ENCODE measurements at places on chromosomes 6 and 20.

- no peak for DNase-seq
Observed at GRCh38 chr6:44446626-44447300, 59.3 kb downstream of the CDC5L start.

GRCh38 chr6:81138236-81138635, 614.2 kb downstream of the TENT5A start:
- DNase-seq = no peak

DNA sequence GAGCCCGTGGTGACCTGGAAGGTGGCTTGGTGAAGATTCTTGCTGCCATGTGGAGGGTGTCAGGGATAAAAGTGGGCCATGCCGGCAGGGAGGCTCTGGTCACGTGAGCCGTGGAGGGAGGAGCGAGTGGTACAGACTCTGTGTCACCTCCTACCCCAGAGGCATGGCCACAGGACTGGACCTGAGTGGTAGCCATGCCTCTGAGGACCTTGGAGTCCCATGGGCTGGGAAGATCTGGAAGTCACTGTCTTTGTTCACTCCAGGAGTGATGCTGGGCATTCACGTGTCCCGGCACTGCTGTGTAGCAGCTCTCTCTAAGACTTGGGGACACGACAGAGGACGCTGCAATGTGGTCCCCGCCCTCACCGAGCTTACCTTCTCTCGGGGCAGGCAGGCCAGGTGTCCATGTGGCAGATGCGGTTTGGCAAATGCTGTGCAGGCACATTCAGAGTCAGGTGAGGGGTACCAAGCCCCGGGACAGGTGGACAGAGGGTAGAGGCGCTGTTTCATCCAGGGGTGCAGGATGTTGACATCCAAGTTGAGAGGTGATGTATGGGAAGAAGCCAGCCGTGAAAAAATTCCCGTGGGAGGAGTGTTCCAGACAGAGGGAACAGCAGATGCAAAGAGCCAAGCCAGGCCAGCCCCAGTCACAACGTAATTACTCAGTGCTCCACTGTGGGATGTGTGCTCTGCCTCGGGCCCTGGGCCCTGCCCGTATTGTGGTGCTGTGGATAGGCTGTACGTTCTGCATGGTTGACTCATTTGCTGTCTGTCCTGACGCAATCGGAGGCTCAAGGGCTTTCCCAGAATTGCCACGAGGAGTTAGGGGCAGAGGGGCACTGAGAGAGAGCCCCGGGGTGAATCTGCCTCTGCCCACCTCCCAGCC, 307.8 kb downstream of the TAF4 start:
- no peak for DNase-seq

- DNase-seq = no peak
Observed at GRCh38 chr6:22392711-22393110, 95.9 kb upstream of the PRL start.

DNA sequence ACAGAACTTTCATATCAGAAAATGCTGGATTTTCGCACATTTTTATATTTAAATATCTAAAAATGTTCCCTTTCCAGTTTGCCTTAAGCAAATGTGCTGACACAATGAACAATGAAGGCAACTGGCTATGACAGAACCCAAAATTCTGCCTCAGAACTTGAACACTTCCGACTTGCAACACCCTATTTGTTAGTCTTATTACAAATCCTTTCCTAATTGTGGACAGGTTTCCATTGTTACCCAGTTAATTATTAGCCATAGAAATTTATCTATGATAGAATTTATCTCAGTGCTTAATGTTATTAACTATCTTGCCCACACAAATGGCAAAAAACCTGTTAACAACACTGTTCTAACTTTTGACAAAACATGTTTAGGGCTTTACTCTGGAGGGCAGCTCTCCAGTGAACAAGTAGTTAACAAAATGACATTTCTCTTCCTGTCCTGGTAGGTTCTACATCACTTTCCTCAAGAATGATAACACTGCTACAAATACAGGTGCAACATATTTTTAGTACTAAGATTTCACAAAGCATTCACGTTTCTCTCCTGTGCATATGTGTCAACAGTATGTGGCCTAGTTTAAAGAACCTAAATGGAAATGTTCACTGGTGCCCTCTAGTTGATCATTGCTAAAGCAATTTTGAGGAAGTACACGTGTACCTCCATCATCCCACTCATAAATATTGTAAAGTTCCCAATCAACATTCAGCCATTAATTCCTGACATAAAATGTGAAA, 58.4 kb downstream of the HIVEP2 start:
- peak; percentile 33 for DNase-seq

GRCh38 chr6:119444642-119445557, 95.3 kb upstream of the MAN1A1 start:
- no peak for DNase-seq

DNA sequence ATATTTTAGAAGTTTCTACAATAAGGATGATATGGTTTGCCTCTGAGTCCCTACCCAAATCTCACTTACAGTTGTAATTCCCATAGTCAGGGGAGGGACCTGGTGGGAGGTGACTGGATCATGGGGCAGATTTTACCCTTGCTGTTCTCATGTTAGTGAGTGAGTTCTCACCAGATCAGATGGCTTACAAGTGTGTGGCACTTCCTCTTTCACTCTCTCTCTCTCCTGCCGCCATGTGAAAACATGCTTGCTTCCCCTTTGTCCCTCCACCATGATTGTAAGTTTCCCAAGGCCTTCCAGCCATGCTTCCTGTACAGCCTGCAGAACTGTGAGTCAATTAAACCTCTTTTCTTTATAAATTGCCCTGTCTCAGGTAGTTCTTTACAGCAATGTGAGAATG, 527.5 kb upstream of the ID4 start:
- no peak for DNase-seq

DNA sequence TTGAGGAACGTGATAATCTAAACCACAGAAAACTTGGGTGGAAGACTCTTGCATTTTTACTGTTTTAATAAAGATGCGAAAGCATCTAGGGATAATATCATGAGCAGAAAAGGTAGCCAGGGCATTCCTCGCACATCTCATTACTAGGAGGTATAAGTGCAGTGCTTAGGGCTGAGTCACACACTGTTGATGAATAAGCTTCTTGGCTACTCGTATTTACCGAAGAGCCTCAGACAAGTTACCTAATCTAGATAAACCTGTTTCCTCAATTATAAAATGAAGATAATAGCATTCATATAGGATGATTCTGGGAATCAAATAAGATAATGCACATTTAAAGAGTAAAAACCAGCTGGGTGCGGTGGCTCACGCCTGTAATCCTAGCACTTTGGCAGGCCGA, 780 bp upstream of the KIAA0319 start:
- DNase-seq = no peak

- no peak for DNase-seq
Observed at GRCh38 chr6:2756241-2756640, 5.5 kb upstream of the MYLK4 start.

GRCh38 chr6:157020881-157021343, 243.7 kb downstream of the ARID1B start:
- peak; percentile 63 for DNase-seq

DNA sequence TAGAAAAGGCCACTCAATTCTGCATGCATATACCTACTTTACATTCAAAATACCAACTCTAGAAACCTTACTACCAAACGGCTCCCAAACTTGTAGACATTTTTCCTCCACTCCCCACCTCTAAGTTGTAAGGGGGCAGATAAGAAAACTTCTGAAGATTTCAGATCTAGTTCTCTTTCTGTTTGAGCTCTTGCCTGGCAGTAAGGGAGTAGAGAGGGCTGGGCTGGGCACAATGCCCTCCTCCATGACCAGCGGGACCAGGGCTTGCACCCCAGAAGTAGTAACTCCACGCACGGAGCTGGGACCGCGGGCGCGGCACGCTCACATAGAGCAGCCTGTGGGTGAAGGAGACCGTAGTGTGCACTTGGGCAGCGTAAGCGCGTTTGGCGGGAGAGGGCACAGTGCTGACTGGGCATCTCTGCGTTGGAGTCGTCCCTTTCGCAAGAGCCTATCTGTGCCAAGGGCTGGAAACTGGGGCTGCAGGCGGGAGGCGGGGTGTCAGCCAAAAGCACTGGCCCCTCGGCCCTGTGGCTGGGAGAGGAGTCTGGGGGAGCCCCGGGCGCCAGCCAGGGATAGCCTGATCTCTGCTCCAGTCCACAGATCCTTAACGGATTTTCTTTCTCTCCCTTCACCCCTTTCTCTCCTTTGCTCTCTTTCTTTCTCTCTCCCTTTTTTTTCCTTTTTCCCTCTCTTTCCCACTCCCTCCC, 32.4 kb downstream of the PHACTR1 start:
- DNase-seq = no peak
